ENCODE measurements at places on chromosomes 7 and 10.
A peak's percentile ranks its signal among the peaks of the same experiment; 100 is the strongest.

DNA sequence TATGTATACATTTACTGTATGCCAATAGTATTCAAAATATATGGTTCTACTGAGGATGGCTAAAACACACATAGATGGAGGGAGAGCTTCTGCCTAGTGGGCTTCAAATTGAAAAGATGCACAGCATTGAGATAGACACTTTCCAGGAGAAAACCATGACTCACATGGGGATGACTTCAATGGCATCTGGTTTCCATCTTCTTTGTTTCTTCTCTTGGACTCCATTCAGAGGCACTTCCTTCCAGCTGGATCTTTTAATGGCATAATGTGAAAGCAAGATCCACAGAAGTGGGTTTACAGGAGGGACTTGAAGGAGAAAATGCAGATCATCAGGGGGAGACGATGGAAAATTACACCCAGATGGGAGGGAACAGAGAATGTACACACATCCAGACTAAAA is 84.9 kb downstream of the ZNF365 start:
- DNase-seq: no peak

DNA sequence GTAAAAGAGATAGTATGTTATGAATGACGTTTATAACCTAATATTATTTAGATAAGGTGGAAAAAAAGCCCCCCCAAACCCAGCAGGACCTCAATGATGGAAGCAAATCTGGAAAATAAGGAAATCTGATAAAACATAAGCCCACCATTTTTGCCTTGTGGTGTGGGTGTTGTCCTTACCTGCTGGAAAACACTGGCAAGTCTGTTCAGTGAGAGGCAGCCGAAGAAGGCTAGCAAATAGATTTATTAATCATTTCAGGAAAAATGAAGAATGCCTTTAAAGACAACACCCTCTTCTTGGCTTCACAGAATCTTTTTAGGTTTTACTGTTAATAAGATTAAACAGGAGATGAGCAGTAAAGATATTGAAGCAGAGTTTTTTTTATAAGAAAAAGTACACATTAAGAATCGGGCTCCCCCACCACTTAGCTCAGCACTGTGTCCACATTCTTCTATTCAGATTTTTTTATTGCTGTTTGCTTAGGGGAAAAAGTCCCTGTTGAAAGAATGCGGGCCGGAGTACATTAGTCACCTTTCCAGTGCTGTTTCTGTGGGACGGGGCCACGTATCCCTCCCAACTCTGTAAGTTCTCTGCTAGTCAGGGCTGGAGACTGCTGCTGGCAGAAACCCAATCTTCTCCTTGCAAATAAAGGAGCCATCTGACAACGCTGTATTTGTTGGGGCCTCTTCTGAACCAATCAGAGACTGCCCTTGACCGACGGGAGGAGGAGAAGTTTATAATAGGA is 104.1 kb downstream of the EVX1 start:
- DNase-seq: no peak

- no peak for DNase-seq
These were observed 4.8 kb downstream of the FAM241B start for GRCh38 chr10:69634759-69635425.

- DNase-seq: no peak
These were observed 17.4 kb downstream of the DDIT4 start for GRCh38 chr10:72291019-72291532.

DNA sequence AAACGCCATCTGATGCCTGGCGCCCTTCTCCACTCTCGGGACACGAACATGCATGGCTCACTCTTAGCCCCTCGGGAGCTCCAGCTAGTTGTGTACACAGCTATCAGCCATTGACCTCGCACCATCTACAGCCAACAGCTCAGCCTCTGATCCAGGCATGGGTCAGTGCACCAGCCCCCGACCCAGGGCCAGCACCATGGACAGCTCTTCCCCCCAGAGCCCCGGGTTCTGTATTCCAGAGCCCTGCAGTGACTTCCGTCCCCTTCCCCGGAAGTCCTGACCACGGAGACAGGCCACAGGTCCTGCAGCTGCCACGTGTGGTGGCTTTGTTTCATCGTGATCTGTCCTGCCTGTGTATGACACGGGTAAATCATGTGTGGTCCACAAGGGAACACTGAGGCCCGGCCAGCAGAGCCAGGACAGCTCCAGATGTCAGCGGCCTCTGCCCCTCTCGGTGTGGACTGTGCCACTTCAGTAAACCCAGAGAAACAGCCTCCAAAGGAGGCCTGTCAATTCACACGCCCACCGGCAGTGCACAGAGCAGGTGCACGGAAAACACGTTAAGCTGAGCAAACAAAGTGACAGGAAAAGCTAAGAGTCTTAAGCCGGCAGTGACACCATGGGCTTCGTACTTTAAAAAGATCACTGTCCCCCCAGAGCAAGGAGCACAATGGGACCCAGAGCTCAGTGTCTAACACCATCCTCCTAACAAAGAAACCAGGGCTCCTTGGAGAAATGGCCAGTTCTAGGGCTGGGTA is 13.0 kb downstream of the STK32C start:
- DNase-seq: peak; percentile 5

Data from left ventricle myocardium inferior (tissue), 1 donor.